Cerebellum (tissue), 4 donors: ENCODE measurements at places on chromosomes 3 and 15.
A peak's percentile ranks its signal among the peaks of the same experiment; 100 is the strongest.

GRCh38 chr3:146092230-146092629 is 68.8 kb downstream of the PLOD2 start:
- DNase-seq = no peak

GRCh38 chr3:194333981-194334320 is 17.2 kb downstream of the CPN2 start:
- no peak for DNase-seq

GRCh38 chr3:33775363-33775762 is 23.1 kb upstream of the PDCD6IP start:
- no peak for DNase-seq

DNA sequence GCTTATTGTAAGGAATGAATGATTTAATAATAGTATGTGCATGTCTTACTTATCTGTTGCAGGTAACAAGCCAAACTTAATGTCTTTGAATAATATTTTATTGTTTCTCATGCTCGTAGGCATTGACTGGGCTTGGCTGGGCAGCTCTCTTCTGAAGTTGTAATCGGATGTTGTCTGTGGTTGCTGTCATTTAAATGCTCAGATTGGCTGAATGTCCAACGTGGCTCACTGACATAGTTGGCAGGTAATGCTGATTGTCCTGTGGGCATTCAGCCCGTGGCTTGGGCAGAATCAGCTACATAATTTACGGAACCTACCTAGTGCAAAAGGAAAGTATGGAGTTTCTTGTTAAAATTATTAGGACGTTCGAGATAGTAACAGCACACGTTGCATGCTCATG is 297.4 kb upstream of the GBE1 start:
- peak; percentile 13 for DNase-seq

- no peak for DNase-seq
These were observed 16.1 kb upstream of the OR5AC2 start for GRCh38 chr3:98070840-98071239.

- no peak for DNase-seq
These were observed 116.4 kb upstream of the HES1 start for GRCh38 chr3:194019398-194020165.

DNA sequence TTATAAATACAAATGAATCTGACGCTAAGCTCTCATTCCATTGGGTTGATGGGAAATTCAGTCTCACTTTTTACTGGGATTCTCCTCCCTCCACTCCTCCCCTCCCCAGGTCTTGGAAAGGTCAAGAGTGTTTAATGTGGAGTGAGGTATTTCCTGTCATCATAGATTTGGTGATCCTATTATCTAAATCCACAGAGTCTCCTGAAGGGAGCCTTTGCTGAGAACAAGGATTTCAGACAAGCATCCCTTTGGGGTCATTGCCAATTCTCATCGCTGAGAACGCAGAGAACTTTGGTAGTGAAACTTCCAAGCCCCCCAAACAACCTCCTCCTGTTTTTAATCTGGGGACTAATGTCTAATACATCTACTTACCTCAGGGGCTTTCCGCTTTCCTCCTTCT is 297.9 kb downstream of the OTOL1 start:
- DNase-seq = no peak

DNA sequence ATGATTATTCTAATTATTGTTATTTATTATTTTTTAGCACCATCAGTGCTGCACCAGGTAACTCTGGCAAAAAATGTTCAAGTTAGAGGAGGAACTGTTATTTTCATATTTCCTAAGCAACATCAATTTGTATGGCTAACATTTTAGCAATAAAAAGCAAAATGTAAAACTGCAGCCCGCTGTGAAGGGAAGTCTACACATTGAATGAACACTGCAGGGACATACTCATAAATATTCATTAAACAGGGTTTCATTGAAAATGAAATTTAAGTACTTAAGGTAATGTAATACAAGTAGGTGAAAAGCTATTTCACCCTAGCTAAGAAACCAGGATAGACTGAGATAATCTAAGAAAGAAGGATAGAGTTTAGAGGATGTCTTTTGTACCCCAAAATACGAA is 532.7 kb downstream of the NLGN1 start:
- DNase-seq = no peak
